ENCODE measurements at places on chromosomes 4 and X. TPM values are rescaled to one million over a fixed set of nuclear protein-coding genes. Genes with fewer than 3 reads are reported as not detected.

Gene SOX3
- not detected for polyA plus RNA-seq

Gene CSAG2
- polyA plus RNA-seq = not detected

Gene UGT2A2
- polyA plus RNA-seq = not detected

DNA sequence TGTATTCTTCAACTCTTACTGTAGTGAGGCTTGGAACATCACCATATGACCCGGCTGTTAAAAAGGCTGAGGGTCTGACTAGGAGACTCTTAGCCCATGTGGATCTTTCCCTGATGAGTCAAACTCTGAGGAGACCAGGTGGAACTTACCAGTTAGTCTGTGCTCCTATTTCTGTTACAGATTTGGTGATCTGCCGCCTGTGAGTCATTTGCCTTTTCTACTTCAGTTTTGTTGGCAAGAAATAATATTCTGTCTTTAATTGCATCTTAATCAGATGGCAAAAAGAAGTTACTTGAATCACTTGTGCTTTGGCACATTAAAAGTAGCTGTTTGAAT lies 48.4 kb downstream of the MTM1 start:
- no peak for DNase-seq

GRCh38 chrX:8147226-8147625 lies 23.8 kb downstream of the VCX2 start:
- DNase-seq = no peak
